SK-N-SH treated with all-trans-retinoic acid at 6 μM for 48 hours (cell line): ENCODE measurements at places on chromosomes 16 and 17.

- ATAC-seq = peak; percentile 65
These were observed 3.9 kb downstream of the TSPOAP1 start for GRCh38 chr17:58324409-58325288.

GRCh38 chr17:63116967-63117830 lies 151.2 kb downstream of the TANC2 start:
- peak; percentile 96 for ATAC-seq

DNA sequence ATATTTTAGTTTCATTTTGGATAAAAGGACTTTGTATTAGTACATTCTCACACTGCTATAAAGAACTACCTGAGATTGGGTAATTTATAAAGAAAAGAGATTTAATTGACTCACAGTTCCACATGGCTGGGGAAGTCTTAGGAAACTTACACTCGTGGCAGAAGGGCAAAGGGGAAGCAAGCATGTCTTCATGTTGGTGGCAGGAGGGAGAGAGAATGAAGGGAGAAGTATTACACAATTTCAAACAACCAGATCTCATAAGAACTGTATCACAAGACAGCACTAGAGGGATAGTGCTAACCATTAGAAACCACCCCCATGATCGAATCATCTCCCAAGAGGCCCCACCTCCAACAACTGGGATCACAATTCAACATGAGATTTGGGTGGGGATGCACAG lies 142.9 kb downstream of the USP31 start:
- ATAC-seq = no peak

DNA sequence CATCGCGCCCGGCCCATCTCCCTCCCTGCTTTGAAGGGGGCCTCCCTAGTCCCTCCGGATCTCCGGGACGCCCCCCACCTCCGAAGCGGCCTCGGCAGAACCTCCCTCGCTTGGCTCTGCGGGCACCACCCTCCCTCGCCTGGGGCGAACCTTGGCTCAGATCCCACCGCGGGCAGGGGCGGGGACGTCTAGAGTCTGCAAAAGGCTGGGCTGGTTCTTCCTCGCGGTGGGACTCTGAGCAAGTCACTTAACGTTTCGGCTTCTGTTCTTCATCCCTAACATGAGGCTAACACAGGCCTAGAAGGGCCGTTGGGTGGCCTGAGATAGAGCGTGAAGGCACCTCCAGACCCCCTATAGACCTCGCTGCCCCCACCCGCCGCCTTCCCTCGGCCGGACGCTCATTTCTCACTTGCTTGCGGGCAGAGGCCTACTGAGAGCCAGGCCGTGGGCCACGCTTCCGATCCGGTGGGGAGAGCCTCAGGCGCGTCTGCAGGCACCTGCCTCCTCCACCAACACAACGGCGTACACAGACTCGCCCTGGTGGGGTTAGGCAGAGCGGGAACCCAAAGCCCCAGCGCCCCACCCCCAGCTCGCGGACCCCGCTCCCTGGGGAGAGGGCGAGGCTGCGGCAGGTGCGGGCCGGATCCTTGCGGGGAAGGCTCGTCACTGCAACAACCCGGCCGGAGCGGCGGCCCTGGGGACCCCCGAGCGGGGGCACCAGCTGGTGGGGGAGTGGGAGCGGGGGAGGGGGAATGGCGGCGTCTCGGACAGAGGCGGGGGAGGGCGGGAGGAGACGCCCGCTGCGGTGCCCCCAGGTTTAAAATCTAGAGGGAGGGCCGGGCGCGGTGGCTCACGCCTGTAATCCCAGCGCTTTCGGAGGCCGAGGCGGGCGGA lies 5.4 kb downstream of the MYO1C start:
- no peak for ATAC-seq

GRCh38 chr16:66395806-66396555 lies 29.5 kb downstream of the CDH5 start:
- no peak for ATAC-seq

GRCh38 chr16:81696961-81697615 lies 82.0 kb upstream of the PLCG2 start:
- peak; percentile 80 for ATAC-seq

DNA sequence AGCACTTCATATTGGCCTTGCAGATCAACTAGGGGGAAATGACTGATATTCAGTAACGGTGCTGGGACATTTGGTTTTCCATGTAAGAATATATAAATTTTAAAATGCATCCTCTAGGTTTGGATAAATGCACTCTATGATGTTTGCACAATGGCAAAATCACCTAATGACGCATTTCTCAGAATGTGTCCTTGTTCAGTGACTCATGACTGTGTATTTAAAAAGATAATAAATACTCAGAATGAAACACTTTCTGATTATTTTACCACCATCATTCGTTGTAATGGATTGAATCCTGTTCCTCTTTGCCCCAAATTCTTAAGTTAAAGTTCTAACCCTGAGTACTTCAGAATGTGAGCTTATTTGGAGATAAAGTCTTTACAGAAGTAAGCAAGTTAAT lies 17.2 kb upstream of the ADGRG1 start:
- no peak for ATAC-seq

DNA sequence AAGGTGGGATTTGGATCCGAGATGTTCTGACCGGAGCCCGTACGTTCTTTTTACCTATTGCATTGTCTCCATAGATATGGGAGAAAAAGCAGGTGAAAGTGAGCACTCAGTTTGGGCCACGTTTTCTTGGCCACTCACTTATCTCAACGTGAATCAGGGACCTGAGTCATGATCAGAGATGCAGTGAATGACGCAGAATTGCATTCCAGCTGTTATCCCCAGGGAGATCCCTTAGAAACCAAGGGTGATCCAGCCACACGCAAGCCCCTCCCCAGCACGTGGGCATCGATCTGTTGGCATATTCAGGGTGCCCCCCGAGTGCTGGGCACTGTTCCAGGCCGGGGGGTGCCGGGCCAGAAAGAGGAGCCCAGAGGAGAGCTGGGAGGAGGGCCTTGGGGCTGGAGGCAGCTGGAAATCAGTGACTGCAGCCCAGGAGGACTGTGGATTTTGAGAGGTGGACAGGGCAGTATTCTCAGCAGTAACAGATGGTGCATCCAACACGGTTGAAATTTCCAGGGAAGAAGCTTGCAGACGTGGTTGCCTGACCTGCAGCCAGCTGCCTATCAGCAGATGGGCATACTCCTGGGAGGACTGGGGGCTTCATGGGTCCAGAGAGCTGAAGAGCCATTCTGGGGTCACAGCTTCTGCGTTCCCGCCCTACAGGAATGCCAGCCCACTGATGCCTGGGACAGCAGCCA lies 87.2 kb upstream of the CACNG5 start:
- ATAC-seq = no peak

GRCh38 chr17:54861471-54861983 lies 39.1 kb upstream of the TOM1L1 start:
- no peak for ATAC-seq

DNA sequence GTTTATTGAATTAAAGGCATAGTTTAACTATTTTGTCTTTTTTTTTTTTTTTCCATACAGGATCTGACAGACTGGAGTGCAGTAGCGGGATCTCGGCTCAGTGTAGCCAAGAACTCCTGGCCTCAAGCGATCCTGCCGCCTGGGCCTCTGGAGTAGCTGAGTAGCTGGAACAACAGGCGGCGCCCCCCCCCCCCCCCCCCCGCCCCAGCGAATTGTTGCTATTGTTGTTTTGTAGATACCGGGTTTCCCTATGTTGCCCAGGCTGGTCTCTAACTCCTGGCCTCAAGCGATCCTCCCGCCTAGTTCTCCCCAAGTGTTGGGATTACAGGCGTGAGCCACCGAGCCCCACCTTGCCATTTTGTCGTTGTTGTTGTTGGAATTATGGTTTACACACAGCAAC lies 1.3 kb upstream of the CENPV start:
- no peak for ATAC-seq

- no peak for ATAC-seq
These were observed 1847.5 kb downstream of the TP53TG3F start for GRCh38 chr16:35306915-35307314.

GRCh38 chr17:70105641-70106040 lies 30.6 kb downstream of the KCNJ16 start:
- no peak for ATAC-seq

DNA sequence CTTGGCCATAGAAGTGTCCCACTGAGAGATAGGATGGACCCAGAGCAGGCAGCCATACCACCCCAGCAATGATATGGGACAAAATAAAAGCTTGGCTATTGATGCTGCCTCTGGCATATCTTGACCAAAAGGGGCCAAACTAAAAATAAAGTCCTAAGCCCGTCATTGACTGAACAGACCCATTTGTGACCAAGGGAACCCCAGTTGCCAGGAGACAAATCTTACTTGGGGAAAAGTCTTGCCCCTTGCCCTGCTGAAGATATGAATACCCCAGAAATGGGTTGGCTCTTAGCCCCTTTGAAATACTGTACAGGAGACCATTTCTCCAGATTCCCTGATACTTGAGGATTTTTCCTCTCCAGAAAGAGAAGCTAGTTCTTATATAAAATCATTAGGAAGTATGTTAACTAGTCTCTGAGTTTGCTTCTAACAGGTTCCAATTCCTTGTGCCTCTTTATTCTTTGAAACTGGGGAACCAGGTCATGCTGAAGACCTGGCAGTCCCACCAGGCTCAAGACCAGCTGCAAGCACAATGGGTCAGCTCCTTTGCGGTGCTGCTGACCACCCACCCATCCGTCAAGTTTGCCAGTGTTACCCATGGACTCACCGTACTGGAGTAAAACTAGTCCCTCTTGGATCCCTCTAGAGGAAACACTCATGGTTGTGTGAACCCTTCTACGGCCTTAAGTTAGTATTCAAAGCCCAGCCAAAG lies 31.0 kb upstream of the LCMT1 start:
- ATAC-seq = no peak
